Myometrial cell (primary cell): ENCODE measurements at places on chromosomes 5 and 9. TPM values are rescaled to one million over a fixed set of nuclear protein-coding genes. Genes with fewer than 3 reads are reported as not detected.

The DRD1 gene
- total RNA-seq: not detected in 2 replicates

The NFX1 gene
- 13.8 and 19.3 TPM in 2 replicates for total RNA-seq

The F12 gene
- 2.8 TPM in 1 of 2 replicates, not detected in the other for total RNA-seq

The VAV2 gene
- 8.6 and 11.7 TPM in 2 replicates for total RNA-seq

The RABEPK gene
- total RNA-seq: 35.2 and 35.4 TPM in 2 replicates

The MSX2 gene
- 0.53 TPM in 1 of 2 replicates, not detected in the other for total RNA-seq

The EIF4E1B gene
- not detected in 2 replicates for total RNA-seq

The CCDC69 gene
- 6.3 and 9.4 TPM in 2 replicates for total RNA-seq

The SPINK7 gene
- total RNA-seq: not detected in 2 replicates

The ELAVL2 gene
- total RNA-seq: under 0.01 TPM in 1 of 2 replicates, not detected in the other

The SLC4A9 gene
- not detected in 2 replicates for total RNA-seq

The FCN2 gene
- total RNA-seq: not detected in 2 replicates

The MYMK gene
- total RNA-seq: not detected in 2 replicates

The DMRT2 gene
- not detected in 2 replicates for total RNA-seq

The ZNF879 gene
- 1.9 and 2.9 TPM in 2 replicates for total RNA-seq

The CCDC187 gene
- total RNA-seq: not detected in 2 replicates

The DCAF12 gene
- total RNA-seq: 15.4 and 23.6 TPM in 2 replicates

The SUSD1 gene
- total RNA-seq: 15.2 and 20.5 TPM in 2 replicates

The C9orf43 gene
- 0.18 TPM in 1 of 2 replicates, not detected in the other for total RNA-seq

The MAML1 gene
- 11.2 and 13.3 TPM in 2 replicates for total RNA-seq

The BAAT gene
- total RNA-seq: not detected in 2 replicates

The AGGF1 gene
- total RNA-seq: 17.0 and 18.5 TPM in 2 replicates

The ADAMTS2 gene
- 30.8 and 34.4 TPM in 2 replicates for total RNA-seq

The TAF1L gene
- total RNA-seq: not detected in 2 replicates

The ZNF658 gene
- 1.1 and 1.4 TPM in 2 replicates for total RNA-seq

The INSL6 gene
- total RNA-seq: not detected in 2 replicates

The ABL1 gene
- total RNA-seq: 38.3 and 41.5 TPM in 2 replicates

The ENTPD2 gene
- 0.58 TPM in 1 of 2 replicates, not detected in the other for total RNA-seq

The TRAF2 gene
- total RNA-seq: 10.3 and 13.5 TPM in 2 replicates

The SHISAL2B gene
- total RNA-seq: not detected in 2 replicates

The CTNND2 gene
- not detected in 2 replicates for total RNA-seq

The ZNF300 gene
- 3.2 and 5.7 TPM in 2 replicates for total RNA-seq

The IL33 gene
- 22.5 and 29.1 TPM in 2 replicates for total RNA-seq

The FAM221B gene
- total RNA-seq: not detected in 2 replicates

The GRIN1 gene
- total RNA-seq: not detected in 2 replicates

The OCLN gene
- 0.58 and 1.2 TPM in 2 replicates for total RNA-seq

The PFN3 gene
- total RNA-seq: not detected in 2 replicates

The FUT7 gene
- total RNA-seq: not detected in 2 replicates

The IL17B gene
- not detected in 2 replicates for total RNA-seq

The PCDHAC2 gene
- total RNA-seq: not detected in 2 replicates

The RNF180 gene
- total RNA-seq: under 0.01 and 0.35 TPM in 2 replicates

The SLC36A3 gene
- not detected in 2 replicates for total RNA-seq

The LEAP2 gene
- total RNA-seq: 1.6 TPM in 1 of 2 replicates, not detected in the other

The UBAP2 gene
- 14.7 and 21.0 TPM in 2 replicates for total RNA-seq

The ARAP3 gene
- 10.1 and 11.5 TPM in 2 replicates for total RNA-seq

The LRRTM2 gene
- total RNA-seq: not detected in 2 replicates

The SLC25A48 gene
- total RNA-seq: not detected in 2 replicates

The CCDC171 gene
- total RNA-seq: 1.4 and 2.1 TPM in 2 replicates
